ENCODE measurements at places on chromosomes 2 and 18.

GRCh38 chr18:58213440-58213839, 169.4 kb downstream of the NEDD4L start:
- DNase-seq, result no peak

DNA sequence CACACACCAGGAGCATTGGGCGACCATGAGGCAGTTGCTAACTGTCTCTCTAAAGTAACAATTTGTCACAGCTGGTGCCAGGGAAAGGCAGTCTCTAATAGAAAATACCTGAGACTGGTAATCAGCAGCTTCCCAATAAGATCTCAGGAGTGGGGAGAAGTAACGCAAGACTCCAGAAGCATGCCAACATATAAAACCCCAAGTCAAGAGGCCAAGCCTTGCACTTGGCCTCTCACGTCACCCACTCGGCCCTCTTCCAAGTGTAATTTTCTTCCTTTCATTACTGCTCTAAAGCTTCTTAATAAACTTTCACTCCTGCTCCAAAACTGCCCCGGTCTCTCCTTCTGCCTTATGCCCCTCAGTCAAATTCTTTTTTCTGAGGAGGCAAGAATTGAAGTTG, 455.6 kb upstream of the ACVR2A start:
- DNase-seq, result no peak

DNA sequence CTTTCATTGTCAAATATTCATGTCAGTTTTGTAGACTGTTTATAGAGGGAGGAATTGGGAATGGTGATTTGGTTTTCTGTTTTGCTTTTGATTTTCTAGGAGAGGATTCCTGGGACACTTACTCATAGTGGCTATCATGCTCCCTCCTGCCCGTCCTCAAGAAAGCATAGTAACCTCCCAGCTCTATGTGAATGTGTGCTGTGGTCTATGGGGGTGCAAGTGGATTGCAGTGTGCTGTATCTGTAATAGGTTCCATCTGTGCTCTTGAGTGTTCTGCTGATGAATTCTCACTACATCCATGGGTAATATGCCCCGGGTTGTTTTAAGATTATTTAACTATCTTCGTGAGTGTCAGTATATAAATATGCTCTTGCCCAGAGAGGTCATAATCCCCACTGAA, 811.3 kb downstream of the CNTNAP5 start:
- no peak for DNase-seq

DNA sequence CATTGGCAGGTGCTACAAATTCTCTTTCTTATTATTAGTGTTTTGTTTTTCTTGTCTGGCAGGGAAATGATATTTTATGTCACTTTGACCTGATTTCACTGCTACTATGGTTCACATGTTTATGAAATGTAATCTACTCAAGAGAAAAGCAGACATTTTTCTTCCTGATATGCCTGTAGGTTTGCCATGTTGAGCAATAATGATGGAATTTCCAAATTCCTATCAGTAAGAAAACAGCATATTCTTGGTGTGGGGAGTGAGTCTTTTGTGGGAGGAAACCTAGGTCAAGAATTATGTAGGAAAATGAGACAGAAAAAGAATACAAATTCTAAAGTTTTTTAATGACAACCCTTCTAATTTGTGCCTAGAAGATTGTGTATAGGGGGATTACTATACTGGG, 356.4 kb downstream of the SLC4A3 start:
- no peak for DNase-seq

DNA sequence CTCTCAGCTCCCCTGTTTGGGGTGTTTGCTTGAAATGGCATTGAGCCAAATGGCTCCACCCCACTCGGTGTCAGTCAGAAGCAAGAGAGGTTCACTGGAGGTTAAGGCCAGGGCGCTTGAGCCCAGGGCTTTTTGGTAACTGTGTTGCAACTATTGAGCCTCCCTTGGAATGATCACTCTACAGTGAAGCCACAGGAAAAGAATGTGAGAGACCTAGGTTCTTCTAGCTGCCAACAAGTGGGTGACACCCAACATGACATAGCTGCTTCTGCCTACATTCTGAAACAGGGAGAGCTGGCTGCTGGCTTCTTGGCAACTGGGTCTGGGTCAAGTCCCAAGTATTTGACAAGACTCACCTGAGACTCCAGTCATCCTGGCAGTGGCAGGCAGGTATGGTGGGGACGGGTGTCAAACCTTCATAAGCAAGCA, 7.1 kb upstream of the GRHL1 start:
- DNase-seq, result no peak

DNA sequence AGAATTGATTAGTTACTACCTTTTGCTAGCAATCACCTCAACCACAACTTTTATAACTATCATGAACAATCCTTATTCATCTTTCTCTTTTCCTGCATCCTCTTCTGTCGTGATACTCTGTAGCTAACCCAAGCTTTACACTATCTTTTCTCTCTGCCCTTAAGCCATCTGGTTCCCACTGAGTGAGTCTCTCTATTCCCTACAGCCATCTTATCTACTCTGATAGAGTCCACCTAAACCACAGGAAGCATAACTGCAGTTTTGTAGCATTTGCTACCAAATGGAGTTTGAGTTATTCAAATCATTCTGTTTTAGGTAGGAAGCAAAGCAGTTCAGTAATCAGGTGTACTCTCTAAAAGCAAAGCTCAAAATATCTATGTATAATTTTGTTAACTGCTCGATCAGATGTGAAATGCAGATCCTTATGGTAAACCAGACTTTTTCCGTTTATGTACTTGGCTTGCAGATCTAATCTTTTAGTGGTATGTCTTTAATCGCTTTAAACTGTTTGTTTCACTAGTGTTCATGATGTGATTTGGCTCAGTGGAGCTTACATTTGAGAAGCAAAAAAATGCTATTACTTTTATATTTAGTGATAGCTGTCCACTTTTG, 91.0 kb downstream of the CSRNP3 start:
- no peak for DNase-seq

GRCh38 chr2:105797298-105797819, 52.6 kb downstream of the NCK2 start:
- no peak for DNase-seq

DNA sequence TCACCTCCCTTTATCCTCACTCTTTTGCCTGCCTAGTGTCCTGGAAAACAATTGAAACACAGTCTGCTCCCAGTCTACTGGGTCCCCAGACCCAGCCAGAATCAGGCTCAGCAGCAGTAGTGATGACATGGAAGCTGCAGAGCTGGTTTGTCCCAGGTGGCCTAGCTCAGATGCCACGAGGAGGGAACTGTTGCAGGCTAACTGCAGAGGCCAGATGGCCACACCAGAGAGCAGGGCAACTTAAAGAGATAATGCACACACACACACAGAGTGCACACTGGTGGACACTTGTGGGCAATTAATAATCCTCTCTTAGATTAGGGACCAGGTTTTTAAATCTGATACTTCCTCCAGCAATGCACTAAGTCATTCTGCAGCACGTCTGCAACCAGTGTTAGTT, 42.4 kb downstream of the GYPC start:
- DNase-seq, result no peak

Measured in ascending aorta (tissue), 2 donors.